ENCODE measurements at places on chromosomes 1 and 21.

DNA sequence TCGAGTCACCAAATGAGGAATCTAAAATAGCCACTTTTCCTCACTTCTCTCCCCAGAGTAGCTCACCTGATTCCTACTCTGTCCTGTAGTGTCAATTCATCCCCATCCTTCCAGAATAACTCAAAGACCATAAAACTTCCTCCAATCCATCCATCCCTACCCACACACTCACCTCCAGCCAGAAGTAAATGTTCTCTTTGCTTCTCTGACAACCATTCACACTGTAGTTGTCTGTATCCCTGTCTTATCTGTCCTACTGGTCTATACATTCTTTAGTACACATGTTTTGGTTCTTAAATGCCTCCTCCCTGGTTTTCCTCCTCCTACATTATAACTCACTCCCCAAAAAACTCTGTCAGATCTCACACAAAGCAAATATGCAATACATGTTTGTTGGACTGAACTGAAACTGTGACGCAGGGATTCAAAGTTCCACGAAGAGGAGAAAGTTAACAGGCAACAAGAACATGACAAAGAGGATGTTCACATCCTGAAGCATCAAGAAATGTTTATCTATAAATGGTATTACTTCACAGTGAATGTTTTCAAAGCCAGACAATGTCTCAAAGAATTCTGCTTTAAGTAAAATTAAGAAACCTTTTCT is 11.0 kb downstream of the TP53BP2 start:
- DNase-seq = peak; percentile 62

DNA sequence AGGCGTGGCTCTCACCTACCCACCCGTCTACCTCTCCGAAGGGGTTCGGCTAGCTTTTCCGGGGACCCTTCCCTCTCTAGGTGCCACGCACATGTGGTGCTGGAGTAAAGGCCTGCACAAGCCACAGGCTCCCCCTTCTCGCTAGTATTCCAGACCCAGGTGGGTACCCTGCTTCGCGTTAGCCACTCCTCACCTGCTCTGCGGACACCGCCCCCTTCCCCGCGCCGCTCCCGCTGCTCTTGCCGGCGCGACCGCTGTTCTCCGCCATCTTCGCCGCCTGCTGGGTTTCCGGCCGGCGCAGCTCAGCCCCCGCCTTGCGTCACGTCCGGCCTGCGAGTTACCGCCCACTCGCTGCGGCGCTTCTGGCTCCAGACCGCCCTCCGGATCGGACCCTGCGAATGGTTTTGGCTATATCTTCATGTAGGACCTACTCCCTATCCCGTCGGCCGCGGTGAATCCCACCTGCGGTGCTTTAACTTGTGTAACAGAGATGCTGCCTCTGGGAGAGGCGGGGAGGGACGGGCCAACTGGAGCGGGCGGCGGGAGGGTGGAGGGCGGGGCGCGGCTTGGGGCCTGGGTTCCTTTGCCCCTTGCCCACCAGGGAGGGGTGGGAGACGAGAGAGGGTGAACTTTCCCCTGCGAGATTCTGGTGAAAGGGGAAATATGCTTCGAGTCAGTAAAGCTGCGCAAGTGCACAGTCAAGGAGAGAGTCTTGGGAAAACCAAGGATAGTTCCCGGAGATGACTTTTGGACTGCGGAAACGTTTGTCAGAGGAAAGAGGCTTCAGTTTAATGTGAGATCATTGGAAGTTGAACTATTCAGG is at the start of the genes NIT1 and PFDN2:
NIT1 (plus strand) TSS at position 347 of the 823 bp plus-strand sequence; CDS start at position 419, 72 bp downstream.
PFDN2 (minus strand) TSS at position 279 of the 823 bp plus-strand sequence; CDS start at position 268, 11 bp downstream.
- DNase-seq = peak; percentile 85

- DNase-seq = no peak
These were observed at the start of gene SLC2A5 for GRCh38 chr1:9069326-9070100. TSS of gene SLC2A5 (minus strand) at chr1:9069635. CDS start at chr1:9069536, 99 bp downstream.

DNA sequence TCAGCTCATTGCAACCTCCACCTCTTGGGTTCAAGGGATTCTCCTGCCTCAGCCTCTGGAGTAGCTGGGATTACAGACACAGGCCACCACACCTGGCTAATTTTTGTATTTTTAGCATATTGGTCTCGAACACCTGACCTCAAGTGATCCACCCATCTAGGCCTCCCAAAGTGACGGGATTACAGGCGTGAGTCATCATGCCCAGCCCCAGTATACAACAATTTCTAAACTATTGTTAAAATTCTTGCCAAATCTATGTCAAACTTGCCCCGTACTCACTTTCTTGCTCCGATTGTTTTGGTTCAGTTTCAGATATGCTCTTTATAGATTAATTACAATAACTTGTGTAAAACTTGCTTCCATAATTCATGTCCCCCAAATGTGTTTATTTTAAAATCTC is 4.1 kb downstream of the RGS18 start:
- DNase-seq = no peak

DNA sequence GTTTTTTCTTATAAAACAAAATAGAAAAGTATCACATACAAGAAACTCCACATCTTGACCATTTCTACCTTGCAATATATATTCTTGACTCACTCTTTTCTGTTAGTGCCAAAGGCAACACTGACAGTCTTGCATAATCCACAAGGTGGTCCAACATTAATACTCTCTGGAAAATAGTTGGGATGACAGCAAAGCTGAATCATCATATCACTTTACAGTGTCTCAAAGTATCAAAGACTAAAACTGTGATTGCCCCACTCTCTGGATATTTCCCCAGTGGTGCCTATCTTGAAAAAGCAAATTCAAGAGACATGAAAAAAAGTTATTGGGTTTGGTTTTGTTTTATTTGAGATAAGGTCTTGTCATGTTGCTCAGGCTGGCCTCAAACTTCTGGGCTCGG is 14.6 kb upstream of the TGFBR3 start:
- no peak for DNase-seq

GRCh38 chr1:203765029-203765837 is at the start of gene LAX1:
TSS of gene LAX1 (plus strand) at chr1:203765183. CDS start at chr1:203765566, 383 bp downstream.
- peak; percentile 91 for DNase-seq

- DNase-seq = no peak
These were observed 49.6 kb downstream of the WDR64 start for GRCh38 chr1:241701483-241702295.

DNA sequence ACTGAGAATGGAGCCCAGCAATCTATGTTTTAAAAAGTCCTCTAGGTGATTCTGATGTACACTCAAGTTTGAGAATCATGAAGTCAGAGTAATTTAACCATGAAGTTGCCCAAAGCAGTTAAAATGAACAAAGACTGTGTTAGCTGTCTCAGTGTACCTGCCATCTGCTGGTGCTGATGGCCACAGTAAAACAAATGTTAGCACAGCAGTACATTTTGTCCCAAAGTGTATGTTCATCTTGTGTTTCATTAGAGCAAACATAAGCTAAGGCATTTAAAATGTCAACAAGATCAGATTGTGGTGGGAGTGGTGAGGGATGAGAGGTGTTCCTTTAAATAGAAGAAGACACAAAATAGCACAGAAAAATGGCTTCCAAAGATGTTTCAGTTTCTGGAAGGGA is 31.1 kb downstream of the FYB2 start:
- DNase-seq = no peak

DNA sequence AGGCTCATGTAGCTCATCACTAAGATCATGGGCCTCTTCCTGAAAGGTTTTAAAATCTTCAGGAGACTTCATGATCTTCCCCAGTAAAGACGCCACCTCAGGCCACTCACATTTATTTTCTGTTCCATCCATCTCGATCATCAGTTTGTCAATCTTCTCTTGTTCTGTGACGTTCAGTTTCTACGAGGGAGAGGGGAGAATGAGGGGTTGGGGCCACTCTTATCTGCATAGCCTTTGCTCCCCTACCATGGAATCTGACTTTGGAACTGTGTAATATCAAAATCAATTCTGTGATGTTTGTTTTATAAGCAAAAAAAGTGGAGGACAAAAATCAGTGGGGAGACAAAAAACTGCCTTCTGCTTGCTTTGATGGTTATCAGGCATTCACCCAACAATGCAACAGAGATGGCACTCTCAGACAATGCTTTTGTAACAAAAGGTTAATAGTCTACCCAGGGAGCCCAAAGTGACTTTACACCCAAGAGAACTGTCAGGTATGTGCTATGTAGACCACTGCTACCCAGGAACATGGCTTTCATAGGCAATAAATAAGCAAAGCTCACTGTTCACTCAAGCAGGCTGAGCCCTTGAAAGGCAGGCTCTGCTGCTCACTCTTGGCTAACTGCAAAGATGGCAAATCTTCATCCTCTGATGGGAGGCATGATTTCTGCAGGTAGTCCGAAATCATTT is 10.5 kb downstream of the ENO1 start:
- no peak for DNase-seq

All from activated CD4-positive, alpha-beta T cell treated with anti-CD3 and anti-CD28 coated beads, Interleukin-2, Interleukin-4, amounts not matched to agents 100 ng/mL and 50 ng/mL, durations not matched to agents 16 hours and 8 hours (primary cell).